ENCODE measurements at places on chromosomes 3 and 15.

GRCh38 chr3:125141596-125142419 lies 70.7 kb downstream of the SLC12A8 start:
- no peaks in the 10 kb centered on the region for H3K27me3 ChIP-seq
- peak overlapping the region; percentile 87 for H3K27ac ChIP-seq
- DNase-seq, result peak; percentile 59
- peaks cover 44% of the 10 kb centered on the region for H3K4me1 ChIP-seq
- no peaks in the 10 kb centered on the region for H3K36me3 ChIP-seq
- peak overlapping the region; percentile 64 for H3K4me3 ChIP-seq

- peaks cover 40% of the 10 kb centered on the region for H3K27me3 ChIP-seq
- no peak within 1 kb of the TSS for H3K27ac ChIP-seq
- peak within 1 kb of the TSS; percentile 81 for H3K4me3 ChIP-seq
- no peaks in the 10 kb centered on the region for H3K36me3 ChIP-seq
These were observed at the start of gene PAQR9 for GRCh38 chr3:142963516-142964448. Gene PAQR9 (minus strand): TSS chr3:142963674. CDS start chr3:142963336, 338 bp downstream.

GRCh38 chr3:180199417-180199995 lies 162.8 kb upstream of the PEX5L start:
- no peak for DNase-seq
- peaks cover 4% of the 10 kb centered on the region for H3K27me3 ChIP-seq
- H3K4me3 ChIP-seq, result no peak overlapping the region
- H3K36me3 ChIP-seq, result no peaks in the 10 kb centered on the region
- H3K4me1 ChIP-seq, result no peaks in the 10 kb centered on the region
- H3K27ac ChIP-seq, result no peak overlapping the region

DNA sequence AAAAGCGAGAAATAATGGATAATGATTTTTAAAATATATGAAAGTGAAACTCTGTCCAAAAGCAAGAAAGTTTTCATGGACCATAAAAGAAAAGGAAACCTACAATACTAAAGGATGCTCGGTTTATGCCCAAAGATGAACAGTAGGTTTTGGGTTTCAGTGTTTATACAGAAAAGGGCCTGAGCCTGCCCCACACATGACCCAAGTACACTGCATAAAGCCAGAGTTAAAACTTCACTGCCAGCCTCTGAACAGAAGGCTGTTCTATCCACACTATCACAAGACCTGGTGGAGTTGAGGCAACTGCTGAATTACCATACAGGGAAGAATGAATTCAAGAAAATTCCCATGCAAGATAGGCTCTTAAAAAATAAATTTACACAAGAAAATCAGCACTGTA lies 165.2 kb downstream of the MECOM start:
- no peaks in the 10 kb centered on the region for H3K27me3 ChIP-seq
- no peak overlapping the region for H3K4me3 ChIP-seq
- no peaks in the 10 kb centered on the region for H3K4me1 ChIP-seq
- H3K36me3 ChIP-seq, result no peaks in the 10 kb centered on the region
- DNase-seq, result no peak

GRCh38 chr3:4460334-4460733 lies 6.7 kb downstream of the SUMF1 start:
- H3K4me1 ChIP-seq, result peaks cover 14% of the 10 kb centered on the region
- no peaks in the 10 kb centered on the region for H3K27me3 ChIP-seq
- no peaks in the 10 kb centered on the region for H3K36me3 ChIP-seq
- no peak for DNase-seq
- no peak overlapping the region for H3K4me3 ChIP-seq
- H3K27ac ChIP-seq, result peak overlapping the region; percentile 34

GRCh38 chr3:110389005-110389404 lies 682.6 kb upstream of the NECTIN3 start:
- H3K4me3 ChIP-seq, result no peak overlapping the region
- no peaks in the 10 kb centered on the region for H3K27me3 ChIP-seq
- DNase-seq, result no peak
- no peaks in the 10 kb centered on the region for H3K36me3 ChIP-seq
- H3K27ac ChIP-seq, result no peak overlapping the region

GRCh38 chr15:33963831-33964664 lies 4.2 kb upstream of the CHRM5 start:
- no peaks in the 10 kb centered on the region for H3K36me3 ChIP-seq
- no peak overlapping the region for H3K27ac ChIP-seq
- no peaks in the 10 kb centered on the region for H3K27me3 ChIP-seq
- no peaks in the 10 kb centered on the region for H3K4me1 ChIP-seq

- H3K4me3 ChIP-seq, result no peak overlapping the region
- H3K27ac ChIP-seq, result no peak overlapping the region
- H3K27me3 ChIP-seq, result no peaks in the 10 kb centered on the region
- H3K36me3 ChIP-seq, result no peaks in the 10 kb centered on the region
- peaks cover 7% of the 10 kb centered on the region for H3K4me1 ChIP-seq
These were observed 48.5 kb downstream of the CHCHD6 start for GRCh38 chr3:126752303-126753190.

GRCh38 chr3:72187131-72187530 lies 402.2 kb upstream of the PROK2 start:
- no peak overlapping the region for H3K27ac ChIP-seq
- peaks cover 5% of the 10 kb centered on the region for H3K27me3 ChIP-seq
- no peaks in the 10 kb centered on the region for H3K4me1 ChIP-seq
- DNase-seq, result no peak
- peaks cover 5% of the 10 kb centered on the region for H3K36me3 ChIP-seq

DNA sequence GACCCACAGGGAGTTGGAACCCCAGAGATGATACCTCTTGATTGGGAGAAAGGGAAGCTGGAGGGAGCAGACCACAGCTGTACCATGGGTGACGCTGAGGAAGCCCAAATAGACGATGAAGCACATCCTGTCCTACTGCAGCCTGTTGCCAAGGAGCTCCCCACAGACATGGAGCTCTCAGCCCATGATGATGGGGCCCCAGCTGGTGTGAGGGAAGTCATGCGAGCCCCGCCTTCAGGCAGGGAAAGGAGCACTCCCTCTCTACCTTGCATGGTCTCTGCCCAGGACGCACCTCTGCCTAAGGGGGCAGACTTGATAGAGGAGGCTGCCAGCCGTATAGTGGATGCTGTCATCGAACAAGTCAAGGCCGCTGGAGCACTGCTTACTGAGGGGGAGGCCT lies 201.1 kb downstream of the AKAP13 start:
- H3K4me1 ChIP-seq, result peaks cover 64% of the 10 kb centered on the region
- peak overlapping the region; percentile 84 for H3K4me3 ChIP-seq
- no peaks in the 10 kb centered on the region for H3K27me3 ChIP-seq
- DNase-seq, result peak; percentile 39
- H3K36me3 ChIP-seq, result peaks cover 7% of the 10 kb centered on the region

GRCh38 chr3:187369089-187369447 lies 883 bp downstream of the RTP4 start:
- H3K36me3 ChIP-seq, result peaks cover 46% of the 10 kb centered on the region
- no peak for DNase-seq
- H3K4me3 ChIP-seq, result peak overlapping the region; percentile 98
- H3K27me3 ChIP-seq, result no peaks in the 10 kb centered on the region

DNA sequence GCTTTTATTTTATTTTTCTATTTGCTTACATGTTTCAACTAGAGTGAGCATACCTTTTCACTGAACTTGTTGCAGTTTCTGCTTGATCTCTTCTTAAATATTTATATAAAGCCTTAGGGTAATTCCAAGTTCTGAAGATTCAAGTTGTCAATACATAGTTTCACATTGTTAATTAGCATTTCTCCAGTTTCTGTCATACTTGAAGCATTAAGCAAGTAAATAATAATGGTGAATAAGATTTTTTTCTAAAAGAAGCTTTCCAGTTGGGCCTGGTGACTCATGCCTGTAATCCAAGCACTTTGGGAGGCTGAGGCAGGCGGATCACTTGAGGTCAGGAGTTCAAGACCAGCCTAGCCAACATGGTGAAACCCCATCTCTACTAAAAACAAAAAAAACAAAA lies 53.9 kb downstream of the CALML4 start:
- no peak overlapping the region for H3K27ac ChIP-seq
- peaks cover 61% of the 10 kb centered on the region for H3K36me3 ChIP-seq
- DNase-seq, result no peak
- no peak overlapping the region for H3K4me3 ChIP-seq
- no peaks in the 10 kb centered on the region for H3K27me3 ChIP-seq

DNA sequence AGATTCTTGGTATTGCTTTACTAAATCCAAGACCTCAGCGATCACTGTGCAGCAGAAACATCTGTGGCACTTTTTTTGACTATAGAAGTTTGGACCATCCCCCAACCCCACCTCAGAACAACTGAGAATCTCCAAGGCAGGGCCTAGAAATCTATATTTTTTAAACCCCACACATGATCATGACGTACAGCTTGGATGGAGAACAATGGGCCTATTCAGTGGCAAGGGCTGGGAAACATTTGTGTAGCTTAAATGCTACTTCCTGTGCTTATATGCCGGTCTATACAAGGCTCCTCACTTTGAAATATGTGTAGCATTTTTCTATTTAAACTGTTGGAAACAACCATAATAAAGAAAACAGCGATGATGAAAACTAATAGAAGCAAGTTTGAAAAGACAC lies 55.1 kb upstream of the SPRED1 start:
- H3K4me1 ChIP-seq, result no peaks in the 10 kb centered on the region
- DNase-seq, result no peak
- peaks cover 26% of the 10 kb centered on the region for H3K27me3 ChIP-seq
- H3K36me3 ChIP-seq, result no peaks in the 10 kb centered on the region
- no peak overlapping the region for H3K27ac ChIP-seq
- no peak overlapping the region for H3K4me3 ChIP-seq

- no peaks in the 10 kb centered on the region for H3K27me3 ChIP-seq
- no peak for DNase-seq
- H3K4me3 ChIP-seq, result no peak overlapping the region
- no peak overlapping the region for H3K27ac ChIP-seq
- H3K36me3 ChIP-seq, result no peaks in the 10 kb centered on the region
- no peaks in the 10 kb centered on the region for H3K4me1 ChIP-seq
These were observed 321.4 kb upstream of the GBE1 start for GRCh38 chr3:82082796-82083195.

DNA sequence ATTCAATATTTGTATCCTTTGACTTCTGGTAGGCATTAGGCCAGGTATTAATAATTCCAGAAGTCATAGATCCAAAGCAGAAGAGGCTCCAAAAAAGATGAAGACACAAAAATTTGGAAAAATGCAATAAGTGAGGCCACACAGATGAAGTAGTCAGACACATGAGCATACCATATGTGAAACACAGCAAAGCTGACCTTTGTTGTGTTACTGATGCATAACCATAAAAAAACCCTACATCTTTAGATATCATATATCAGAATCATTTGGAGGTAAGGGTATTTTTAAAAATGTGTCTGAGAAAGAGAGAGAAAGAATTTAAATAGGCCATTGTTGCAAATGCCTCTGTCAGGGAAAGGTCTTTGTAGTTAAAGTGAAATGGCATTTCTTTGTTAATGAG lies 314.9 kb downstream of the SLC9A9 start:
- peaks cover 4% of the 10 kb centered on the region for H3K36me3 ChIP-seq
- DNase-seq, result no peak
- H3K4me1 ChIP-seq, result peaks cover 22% of the 10 kb centered on the region
- H3K27me3 ChIP-seq, result no peaks in the 10 kb centered on the region
- no peak overlapping the region for H3K4me3 ChIP-seq

DNA sequence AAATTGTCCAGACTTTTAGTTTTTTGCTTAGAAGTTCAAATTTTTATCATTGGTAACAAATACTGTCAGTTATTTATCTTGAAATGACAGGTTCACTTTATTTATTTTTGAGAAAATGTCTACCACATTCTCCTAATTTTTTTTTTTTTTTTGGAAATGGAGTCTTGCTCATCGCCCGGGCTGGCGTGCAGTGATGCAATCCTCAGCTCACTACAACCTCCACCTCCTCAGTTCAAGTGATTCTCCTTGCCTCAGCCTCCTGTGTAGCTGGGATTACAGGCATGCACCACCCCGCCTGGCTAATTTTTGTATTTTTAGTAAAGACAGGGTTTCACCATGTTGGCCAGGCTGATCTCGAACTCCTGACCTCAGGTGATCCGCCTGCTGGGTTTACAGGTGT lies 16.1 kb upstream of the EBLN2 start:
- H3K27ac ChIP-seq, result no peak overlapping the region
- H3K36me3 ChIP-seq, result no peaks in the 10 kb centered on the region
- H3K27me3 ChIP-seq, result no peaks in the 10 kb centered on the region

DNA sequence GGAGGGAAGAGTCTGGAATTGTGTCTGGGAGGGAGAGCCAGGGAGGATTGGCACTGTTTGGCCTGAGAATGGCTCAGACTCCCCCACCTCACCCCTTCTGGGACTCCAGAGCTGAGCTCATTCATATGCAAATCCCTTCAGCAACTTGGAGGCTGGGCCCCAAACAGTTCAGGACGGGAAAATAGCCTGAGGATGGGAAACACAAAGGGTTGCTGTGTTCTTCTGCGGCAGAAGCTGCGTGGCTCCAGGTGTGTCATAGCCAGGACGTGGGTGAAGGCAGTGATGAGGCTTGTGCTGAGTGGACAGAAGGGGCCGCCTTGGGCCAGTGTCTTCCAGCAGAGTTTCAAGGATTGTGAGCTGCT lies 16.6 kb downstream of the MASP1 start:
- H3K4me3 ChIP-seq, result no peak overlapping the region
- no peak for DNase-seq
- H3K27ac ChIP-seq, result no peak overlapping the region
- no peaks in the 10 kb centered on the region for H3K36me3 ChIP-seq
- no peaks in the 10 kb centered on the region for H3K4me1 ChIP-seq

- no peaks in the 10 kb centered on the region for H3K36me3 ChIP-seq
- no peak overlapping the region for H3K27ac ChIP-seq
These were observed 82.7 kb downstream of the FOXB1 start for GRCh38 chr15:60086681-60087429.

GRCh38 chr3:183493296-183494045 lies 62.0 kb downstream of the KLHL6 start:
- peak overlapping the region; percentile 76 for H3K27ac ChIP-seq
- no peaks in the 10 kb centered on the region for H3K27me3 ChIP-seq
- H3K4me1 ChIP-seq, result peaks cover 9% of the 10 kb centered on the region
- H3K4me3 ChIP-seq, result no peak overlapping the region

DNA sequence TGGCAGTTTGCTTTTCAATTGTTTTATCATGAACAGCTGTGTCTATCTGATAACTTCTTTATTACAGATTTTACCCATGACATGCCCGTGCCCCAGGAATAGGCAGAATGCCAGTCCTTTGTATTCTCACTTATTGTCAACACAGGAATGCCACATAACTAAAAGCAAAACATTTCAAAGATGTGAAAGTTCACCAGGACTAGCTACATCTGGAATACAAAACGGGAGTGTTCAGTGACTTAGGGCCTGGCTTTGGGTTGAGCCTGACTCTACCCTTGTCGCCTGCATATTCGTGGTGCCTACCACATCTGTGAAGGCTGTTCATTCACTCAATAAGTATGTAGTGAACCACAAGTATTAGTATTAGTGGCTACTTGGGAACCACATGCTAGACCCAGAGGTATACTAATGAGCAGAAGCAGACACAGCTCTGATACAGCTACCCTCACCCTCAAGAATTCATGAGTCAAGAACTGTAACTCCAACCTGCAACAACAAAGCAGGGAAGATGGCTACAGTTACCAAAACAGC lies 2.9 kb downstream of the TNFSF10 start:
- no peaks in the 10 kb centered on the region for H3K36me3 ChIP-seq
- H3K27ac ChIP-seq, result peak overlapping the region; percentile 99
- DNase-seq, result no peak
- peak overlapping the region; percentile 87 for H3K4me3 ChIP-seq
- H3K4me1 ChIP-seq, result peaks cover 79% of the 10 kb centered on the region

- H3K27me3 ChIP-seq, result no peaks in the 10 kb centered on the region
- no peak overlapping the region for H3K27ac ChIP-seq
- no peaks in the 10 kb centered on the region for H3K36me3 ChIP-seq
- no peaks in the 10 kb centered on the region for H3K4me1 ChIP-seq
- no peak for DNase-seq
These were observed 203.5 kb downstream of the MECOM start for GRCh38 chr3:169460035-169460434.

- no peaks in the 10 kb centered on the region for H3K27me3 ChIP-seq
- no peaks in the 10 kb centered on the region for H3K36me3 ChIP-seq
- no peak overlapping the region for H3K4me3 ChIP-seq
- no peak overlapping the region for H3K27ac ChIP-seq
- peaks cover 41% of the 10 kb centered on the region for H3K4me1 ChIP-seq
- DNase-seq, result no peak
These were observed 3.4 kb upstream of the TUSC2 start for GRCh38 chr3:50331364-50331907.

Measured in naive thymus-derived CD8-positive, alpha-beta T cell (primary cell).